ENCODE measurements at places on chromosomes 2 and 18. TPM values are rescaled to one million over a fixed set of nuclear protein-coding genes. Genes with fewer than 3 reads are reported as not detected.

DNA sequence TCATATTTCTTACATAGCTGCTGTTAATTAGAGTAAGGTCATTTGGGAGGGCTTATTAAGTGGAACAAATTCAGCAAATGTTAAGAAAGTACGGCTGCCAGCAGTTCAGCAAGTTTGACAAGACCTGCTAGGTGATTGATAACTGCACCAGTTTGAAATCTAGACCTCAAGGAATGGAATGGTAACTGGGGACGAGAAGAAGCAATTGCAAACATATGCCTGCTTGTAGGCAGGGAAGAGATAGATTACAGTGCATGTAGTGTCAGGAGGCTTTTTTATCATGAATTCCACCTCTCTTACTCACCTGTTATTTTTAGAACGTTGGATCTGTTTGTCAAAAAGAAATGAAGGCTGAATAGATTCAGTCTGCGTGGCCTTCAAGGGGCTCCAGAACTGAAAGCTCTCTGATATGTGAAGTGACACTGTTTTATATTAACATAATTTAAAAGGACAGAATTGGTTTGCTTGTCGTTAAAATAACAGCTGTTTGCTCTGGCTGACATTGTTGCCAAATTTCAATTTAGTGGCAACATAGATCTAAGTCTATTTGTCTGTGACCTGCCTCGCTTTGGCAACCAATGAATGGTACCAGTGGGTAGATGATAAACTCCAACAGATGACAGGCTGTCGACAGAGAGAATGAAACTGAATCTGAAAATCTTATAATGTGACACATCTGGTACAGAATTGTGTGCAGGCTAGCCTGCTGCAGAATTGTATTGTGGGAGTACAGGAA lies 199.3 kb downstream of the ZNF407 start:
- DNase-seq: no peak

GRCh38 chr2:170813611-170814532 lies 2.8 kb upstream of the GAD1 start:
- DNase-seq: no peak

DNA sequence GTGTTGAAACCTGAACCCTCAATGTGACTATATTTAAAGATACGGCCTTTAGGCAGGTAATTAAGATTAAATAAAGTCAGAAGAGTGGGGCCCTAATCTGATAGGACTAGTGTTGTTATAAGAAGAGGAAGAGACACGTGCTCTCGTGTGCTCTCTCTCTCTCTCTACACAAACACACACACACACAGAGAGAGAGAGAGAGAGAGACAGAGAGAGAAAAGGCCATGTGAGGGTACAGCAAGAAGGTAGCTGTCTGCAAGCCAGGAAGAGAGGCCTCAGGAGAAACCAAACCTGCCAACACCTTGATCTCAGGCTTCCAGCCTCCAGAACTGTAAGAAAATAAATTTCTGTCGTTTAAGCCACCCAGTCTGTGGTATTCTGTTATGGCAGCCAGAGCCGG lies 106.7 kb downstream of the FTCDNL1 start:
- DNase-seq: no peak

GRCh38 chr18:407626-408224 lies 92.8 kb downstream of the COLEC12 start:
- DNase-seq: no peak

DNA sequence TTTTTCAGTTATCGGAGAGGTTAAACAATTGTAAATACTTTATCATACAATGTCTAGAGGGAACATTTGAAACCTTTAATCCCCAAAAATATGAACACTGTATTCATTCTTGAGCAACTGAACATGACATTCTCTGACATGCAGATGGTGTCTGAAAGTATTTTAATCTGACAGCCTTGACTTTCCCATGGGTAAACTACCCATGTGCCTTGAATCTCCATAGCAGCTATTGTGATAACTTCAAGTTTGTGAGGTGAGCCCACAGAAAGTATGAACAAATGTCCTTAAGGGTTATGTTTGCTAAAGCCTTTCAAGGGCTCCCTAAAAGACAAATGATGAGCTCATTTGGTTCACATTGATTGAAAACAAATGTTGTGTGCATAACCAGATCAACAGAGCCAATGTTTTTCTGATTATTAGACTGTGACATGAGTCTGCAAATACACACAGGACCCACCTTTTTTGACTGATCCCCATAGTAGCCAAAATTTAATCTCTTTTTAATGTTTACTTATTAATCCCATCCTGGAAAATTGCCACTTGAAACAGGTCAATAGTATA lies 1326.0 kb downstream of the LRP1B start:
- DNase-seq: no peak

Gene CYP27C1
- total RNA-seq: 0.42 TPM

DNA sequence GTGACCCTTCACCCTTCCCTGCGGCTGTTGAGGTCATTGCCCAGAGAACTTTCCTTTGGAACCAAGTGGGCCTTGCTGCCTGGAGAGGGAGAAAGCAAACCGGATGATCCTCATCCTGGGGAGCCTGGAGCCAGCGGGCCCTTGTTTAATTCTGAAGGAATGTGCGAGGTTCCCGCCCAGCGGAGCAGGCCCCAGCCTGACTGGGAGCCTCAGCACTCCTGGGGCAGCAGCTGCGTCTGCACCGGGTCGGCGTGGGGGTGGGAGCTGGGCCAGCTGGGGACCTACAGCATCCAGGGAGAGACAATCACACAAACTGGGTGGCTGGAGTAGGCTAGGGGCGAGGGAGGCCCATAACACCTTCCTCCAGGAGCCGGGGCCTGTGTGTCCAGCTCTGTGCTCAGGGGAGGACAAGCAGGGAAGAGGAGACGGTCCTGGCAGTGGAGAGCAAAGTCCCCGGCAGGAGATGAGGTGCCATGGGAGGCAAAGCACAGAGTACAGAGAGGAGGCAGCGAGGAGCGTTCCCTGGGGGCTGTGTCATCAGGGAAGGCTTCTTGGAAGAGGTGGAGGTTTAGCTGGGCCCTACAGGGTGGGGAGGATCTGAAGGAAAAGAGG lies 61.9 kb upstream of the HAAO start:
- peak; percentile 76 for DNase-seq

DNA sequence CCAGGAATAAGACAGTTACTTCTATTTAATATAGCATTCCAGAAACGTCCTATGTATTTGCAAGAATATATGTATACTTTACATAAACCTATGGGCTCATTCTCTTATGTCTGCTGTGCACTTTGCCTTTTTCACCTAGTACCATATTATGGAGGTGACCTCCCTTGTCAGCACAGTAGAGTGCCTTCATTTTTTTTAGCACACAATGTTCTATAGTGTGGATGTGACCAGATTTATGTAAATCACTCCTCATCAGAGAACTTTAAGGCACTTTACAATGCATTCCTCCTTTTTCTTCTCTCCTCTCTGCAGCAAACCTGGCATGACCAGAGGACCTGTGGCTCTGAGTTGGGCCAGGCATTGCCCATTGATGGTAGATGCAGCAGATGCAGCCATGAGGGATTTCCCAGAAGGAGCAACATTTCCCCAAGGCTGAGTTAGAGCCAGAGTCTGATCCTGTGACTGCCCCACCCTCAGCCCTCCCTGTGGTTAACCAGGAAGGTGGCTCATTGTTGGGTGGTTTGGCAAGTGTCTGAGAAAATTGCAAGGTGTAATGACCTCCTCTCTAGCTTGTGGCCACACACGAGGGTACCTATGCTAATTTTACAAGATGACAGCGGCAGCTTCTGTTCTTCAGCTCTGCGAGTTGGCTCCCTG lies 76.5 kb upstream of the DLX2 start:
- no peak for DNase-seq

- no peak for DNase-seq
Measured at GRCh38 chr2:8046849-8047248, 635.0 kb upstream of the ID2 start.

Gene ASXL3
- 5.1 TPM for total RNA-seq

Gene COLEC12
- 46.1 TPM for total RNA-seq

- no peak for DNase-seq
Measured at GRCh38 chr18:12839526-12840196, 44.4 kb downstream of the PTPN2 start.

Gene ACOXL
- not detected for total RNA-seq

GRCh38 chr2:203693242-203693879 lies 13.1 kb upstream of the CD28 start:
- no peak for DNase-seq

DNA sequence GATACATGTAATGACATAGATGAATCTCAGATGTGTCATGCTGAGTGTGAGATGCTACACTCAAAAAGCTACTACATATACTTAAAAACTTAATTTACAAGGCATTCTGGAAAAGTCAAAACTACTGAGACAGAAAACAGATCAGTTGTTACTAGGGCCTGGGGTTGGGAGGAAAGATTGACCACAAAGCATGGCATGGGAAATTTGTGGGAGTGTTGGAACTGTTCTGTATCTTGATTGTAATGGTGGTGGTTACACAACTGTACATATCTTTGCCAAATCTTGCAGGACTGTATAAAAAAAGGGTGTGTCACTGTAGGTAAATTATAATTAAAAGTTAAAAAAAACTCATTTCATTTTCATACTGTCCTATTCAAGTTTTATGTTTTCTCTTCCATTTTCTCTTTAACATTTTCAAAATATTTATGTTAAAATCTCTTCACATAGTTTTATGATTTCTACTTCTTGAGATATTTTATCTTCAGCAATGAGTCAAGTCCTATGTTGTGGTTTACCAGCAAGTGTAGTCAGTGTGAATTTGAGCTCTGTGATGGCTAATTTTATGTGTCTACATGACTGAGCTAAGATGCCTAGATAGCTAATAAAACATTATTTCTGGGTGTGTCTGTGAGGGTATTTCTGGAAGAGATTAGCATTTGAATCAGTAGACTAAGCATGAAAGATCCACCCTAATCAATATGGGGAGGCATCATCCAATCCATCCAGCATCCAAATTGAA lies 58.6 kb upstream of the VRK2 start:
- no peak for DNase-seq

Gene SERPINB11
- not detected for total RNA-seq

Gene KCNF1
- not detected for total RNA-seq

GRCh38 chr18:23259701-23260681 lies 124.7 kb downstream of the CABLES1 start:
- DNase-seq: peak; percentile 93
